Peyer's patch (tissue), 4 donors: ENCODE measurements at places on chromosomes 1 and 21. TPM values are rescaled to one million over a fixed set of nuclear protein-coding genes. Genes with fewer than 3 reads are reported as not detected.

RCC1 gene
- total RNA-seq, result 23.6 TPM

RORC gene
- total RNA-seq, result 57.6 TPM

LRRC38 gene
- not detected for total RNA-seq

TDRD10 gene
- total RNA-seq, result 1.6 TPM

AMY1C gene
- not detected for total RNA-seq

OR2W3 gene
- total RNA-seq, result not detected

TNFSF4 gene
- total RNA-seq, result not detected

SSR2 gene
- 166 TPM for total RNA-seq

TNFRSF25 gene
- 46.2 TPM for total RNA-seq

SLC30A10 gene
- total RNA-seq, result 13.4 TPM

C1QTNF12 gene
- 44.2 TPM for total RNA-seq

CXADR gene
- total RNA-seq, result 198 TPM

PRDM2 gene
- 62.1 TPM for total RNA-seq

KLHDC7A gene
- 0.38 TPM for total RNA-seq

DMRTA2 gene
- total RNA-seq, result not detected

BGLAP gene
- total RNA-seq, result not detected

FCER1G gene
- 5.1 TPM for total RNA-seq

MARK1 gene
- total RNA-seq, result 5.0 TPM

LAD1 gene
- total RNA-seq, result 224 TPM

IGSF9 gene
- 5.8 TPM for total RNA-seq

ZBED6 gene
- 34.7 TPM for total RNA-seq

GJB5 gene
- not detected for total RNA-seq

THEM5 gene
- not detected for total RNA-seq

SLAMF7 gene
- 2.5 TPM for total RNA-seq

CA6 gene
- not detected for total RNA-seq

C1QC gene
- 62.7 TPM for total RNA-seq

DNAJC6 gene
- 1.7 TPM for total RNA-seq

RRP1 gene
- 32.2 TPM for total RNA-seq

NBPF20 gene
- total RNA-seq, result 10.7 TPM

KANK4 gene
- not detected for total RNA-seq

SYPL2 gene
- not detected for total RNA-seq

GBP2 gene
- total RNA-seq, result 52.7 TPM

PLA2G2A gene
- 339 TPM for total RNA-seq

MATN1 gene
- not detected for total RNA-seq

CLCNKA gene
- not detected for total RNA-seq

RUSC1 gene
- total RNA-seq, result 72.4 TPM

NBPF6 gene
- total RNA-seq, result 3.6 TPM

CELF3 gene
- total RNA-seq, result 7.7 TPM

HSPG2 gene
- 199 TPM for total RNA-seq

CYP4A22 gene
- total RNA-seq, result not detected

MANEAL gene
- 3.7 TPM for total RNA-seq

GPR153 gene
- total RNA-seq, result 162 TPM

CHI3L1 gene
- total RNA-seq, result not detected

IGSF3 gene
- total RNA-seq, result 47.7 TPM

MSH4 gene
- total RNA-seq, result not detected

FALEC gene
- total RNA-seq, result not detected

CD1B gene
- not detected for total RNA-seq

S100A3 gene
- total RNA-seq, result not detected

TCP10L gene
- total RNA-seq, result not detected

C1orf21 gene
- total RNA-seq, result 76.5 TPM

TBX15 gene
- total RNA-seq, result not detected

DFFB gene
- total RNA-seq, result 6.8 TPM

WNT3A gene
- not detected for total RNA-seq

BATF3 gene
- not detected for total RNA-seq

KIF14 gene
- 2.5 TPM for total RNA-seq

SYTL1 gene
- 37.1 TPM for total RNA-seq

SFN gene
- 19.8 TPM for total RNA-seq
